Hematopoietic multipotent progenitor cell treated with erythropoietin and hydrocortisone succinate and interleukin-3 and kit ligand, for 6 days (in vitro differentiated cells): ENCODE measurements at places on chromosomes 12 and 14.

DNA sequence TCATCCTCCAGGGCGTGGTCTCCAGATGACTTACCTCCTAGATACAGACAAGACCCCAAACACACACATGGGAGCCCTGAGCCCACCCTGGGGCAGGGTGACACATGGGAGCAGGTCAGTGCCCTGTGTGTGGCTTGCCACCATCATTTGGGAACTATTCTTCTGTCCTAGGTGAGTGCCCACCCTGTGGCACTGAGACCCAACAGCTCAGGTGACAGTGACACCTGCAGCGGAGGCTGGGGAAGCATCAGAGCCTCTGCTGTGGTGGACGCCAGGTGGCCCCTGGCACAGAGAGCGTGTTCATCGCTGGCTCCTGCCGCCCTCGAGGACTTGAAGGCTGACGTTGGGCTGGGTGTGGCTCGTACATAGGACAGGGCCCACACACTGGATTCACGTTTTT lies 23.0 kb downstream of the SFSWAP start:
- no peak for DNase-seq

GRCh38 chr12:50642761-50643160 lies 121.1 kb upstream of the ATF1 start:
- DNase-seq: no peak

GRCh38 chr12:98868076-98868475 lies 223.0 kb downstream of the APAF1 start:
- no peak for DNase-seq

- DNase-seq: no peak
Measured at GRCh38 chr12:92010853-92011701, 134.6 kb downstream of the BTG1 start.

- DNase-seq: peak; percentile 81
Measured at GRCh38 chr12:8034802-8035201, 2.3 kb downstream of the FOXJ2 start.

DNA sequence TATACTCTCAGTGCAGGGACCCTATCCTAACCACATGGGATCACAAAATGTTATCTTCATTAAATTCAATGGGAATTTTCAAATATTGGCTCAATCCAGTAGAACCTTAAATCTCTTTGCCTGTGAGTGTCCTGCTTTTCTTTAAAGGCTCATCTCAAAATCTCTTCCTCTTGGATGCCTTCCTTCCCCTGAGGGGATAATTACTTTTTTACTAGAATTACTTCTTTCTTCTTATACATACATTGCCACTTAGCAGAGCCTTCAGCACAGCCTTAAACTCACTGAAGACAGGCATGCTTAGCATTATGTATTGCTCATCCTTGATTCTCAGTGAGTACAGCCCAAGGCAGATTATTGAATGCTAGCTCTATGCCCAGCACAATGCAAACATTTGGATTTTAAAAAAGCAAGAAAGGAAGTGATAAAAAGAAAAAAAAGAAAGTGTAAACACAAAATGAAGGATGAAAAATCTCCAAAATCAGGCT lies 1918.0 kb upstream of the FLRT2 start:
- no peak for DNase-seq
